ENCODE measurements at places on chromosomes 4 and X.

DNA sequence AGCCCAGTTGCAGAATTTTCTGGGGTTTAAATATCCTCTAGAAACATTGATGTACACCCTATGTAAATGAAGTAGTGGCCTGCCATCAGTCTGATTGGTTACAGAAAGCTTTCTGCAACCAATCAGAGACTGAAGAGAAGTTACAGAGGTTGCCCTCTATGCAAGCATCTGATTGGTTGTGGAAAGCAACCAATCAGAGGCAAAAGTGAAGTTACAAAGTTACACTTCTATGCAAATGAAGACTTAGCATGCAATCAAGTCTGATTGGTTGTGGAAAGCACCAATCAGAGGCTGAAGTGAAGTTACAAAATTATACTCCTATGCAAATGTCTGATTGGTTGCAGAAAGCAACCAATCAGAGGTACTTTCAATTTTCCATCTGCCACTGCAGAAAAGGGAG is 51.9 kb upstream of the USP9X start:
- no peak for DNase-seq

- DNase-seq, result no peak
These were observed 240.2 kb upstream of the ADAMTS3 start for GRCh38 chr4:72809208-72809607.

GRCh38 chr4:38856046-38856445 is 571 bp downstream of the TLR6 start:
- no peak for DNase-seq

- peak; percentile 76 for DNase-seq
These were observed 60.1 kb downstream of the SH2D1A start for GRCh38 chrX:124406294-124407014.

DNA sequence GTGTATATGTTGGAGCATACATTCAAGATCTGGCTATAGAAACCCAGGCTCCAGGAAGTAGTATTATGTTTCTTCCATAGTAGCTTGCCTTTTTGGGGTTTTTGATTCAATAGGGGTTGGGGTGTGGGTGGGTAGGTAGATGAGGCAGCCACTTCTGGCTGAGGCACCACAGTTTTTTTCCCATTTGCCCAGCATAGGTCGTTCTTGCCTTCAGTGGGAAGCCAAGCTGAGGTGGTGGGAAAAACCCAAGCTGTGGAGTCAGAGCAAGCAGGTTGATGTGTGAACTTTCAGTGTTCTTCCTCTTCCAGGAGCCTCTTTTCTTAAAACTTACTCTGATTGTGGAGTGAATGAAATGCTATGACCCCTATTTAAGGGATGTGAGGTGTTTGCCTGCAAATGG is 67.0 kb upstream of the RPS6KA3 start:
- DNase-seq, result peak; percentile 7

DNA sequence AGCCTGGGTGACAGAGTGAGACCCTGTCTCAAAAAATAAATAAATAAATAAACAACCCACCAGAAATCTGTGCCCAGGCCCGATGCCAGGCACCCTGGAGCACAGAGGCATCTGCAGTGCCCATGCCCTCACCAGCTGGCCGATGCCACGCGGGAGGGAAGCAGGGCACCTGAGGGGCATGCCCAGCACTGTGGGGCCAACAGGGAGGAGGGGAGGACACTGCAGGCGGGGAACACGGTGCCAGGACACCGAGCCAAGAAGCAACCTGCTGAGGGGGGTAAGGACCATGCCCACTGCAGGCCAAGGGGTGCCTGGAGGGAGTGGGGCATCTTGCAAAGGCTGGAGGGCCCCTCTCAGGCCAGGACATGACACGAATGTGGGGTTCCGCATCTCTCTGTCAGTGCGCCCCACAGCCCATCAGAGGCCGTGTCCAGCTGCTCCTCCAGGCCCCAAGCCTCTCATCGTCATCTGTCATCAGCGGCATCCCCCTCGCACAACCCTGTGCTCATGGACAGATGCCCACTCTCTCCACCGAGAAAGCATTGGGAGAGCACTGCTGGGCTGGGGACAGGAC is 13.3 kb upstream of the DUSP9 start:
- no peak for DNase-seq

GRCh38 chr4:108361886-108362285 is 193.2 kb upstream of the LEF1 start:
- DNase-seq, result no peak

DNA sequence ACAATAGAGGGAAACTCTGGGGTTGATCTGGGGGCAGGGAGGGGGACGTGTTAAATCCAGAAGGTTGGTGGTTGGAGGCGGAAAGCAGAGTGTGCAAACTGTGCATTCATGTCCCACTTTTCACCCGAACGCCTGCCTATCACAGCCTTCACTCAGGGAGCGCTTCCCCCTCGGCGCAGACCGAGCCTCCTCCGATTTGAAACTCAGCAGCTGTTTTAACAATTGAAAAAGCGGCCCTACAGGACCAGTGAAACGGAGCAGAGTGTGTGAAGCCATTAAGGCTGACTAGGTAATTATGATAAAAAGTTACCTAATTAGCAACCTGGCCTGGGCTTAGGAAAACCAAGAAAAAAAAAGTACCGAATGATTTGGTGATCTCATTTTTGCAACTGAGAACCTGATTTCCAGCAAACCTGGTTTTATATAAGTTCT is 685 bp upstream of the NDNF start:
- DNase-seq, result no peak

- DNase-seq, result no peak
These were observed 2.8 kb upstream of the SOD3 start for GRCh38 chr4:24792552-24792951.

DNA sequence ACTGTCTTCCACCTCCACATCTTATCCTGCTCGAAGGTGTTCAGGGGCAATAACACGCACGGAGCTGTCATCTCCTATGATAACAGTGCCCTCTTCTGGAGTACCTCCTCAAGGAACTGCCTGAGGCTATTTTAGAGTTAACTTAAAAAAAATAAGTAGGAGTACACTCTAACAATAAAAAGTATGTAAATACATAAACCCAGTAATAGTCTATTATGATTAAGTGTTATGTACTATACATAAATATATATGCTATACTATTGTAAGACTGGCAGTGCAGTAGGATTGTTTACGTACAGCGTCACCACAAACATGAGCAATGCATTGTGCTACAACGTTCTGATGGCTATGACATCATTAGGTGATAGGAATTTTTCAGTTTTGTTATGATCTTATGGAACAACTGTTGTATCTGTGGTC is 34.5 kb upstream of the TLR2 start:
- peak; percentile 12 for DNase-seq

GRCh38 chr4:159735281-159736207 is 632.7 kb downstream of the RAPGEF2 start:
- no peak for DNase-seq

GRCh38 chr4:64670647-64671046 is 261.4 kb upstream of the TECRL start:
- no peak for DNase-seq

- no peak for DNase-seq
These were observed 64.7 kb downstream of the DHX15 start for GRCh38 chr4:24519649-24520048.

DNA sequence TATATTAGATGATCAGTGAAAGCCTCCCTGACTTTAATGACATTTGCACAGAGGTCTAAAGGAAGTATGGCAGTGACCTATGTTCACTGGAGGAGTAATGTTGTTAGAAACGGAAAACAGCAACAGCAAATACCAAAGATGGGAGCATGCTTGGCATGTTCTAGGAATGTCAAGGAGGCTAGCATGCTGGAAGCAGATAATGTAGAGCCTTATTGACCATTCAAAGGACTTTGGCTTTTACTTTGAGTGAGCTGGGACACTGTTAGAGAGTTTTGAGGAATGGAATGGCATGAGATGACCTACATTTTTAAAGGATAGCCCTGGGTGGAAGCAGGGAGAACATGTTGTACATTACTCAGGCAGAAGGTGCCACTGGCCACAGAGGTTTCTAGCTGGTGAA is 6.0 kb downstream of the RPA4 start:
- no peak for DNase-seq

- peak; percentile 60 for DNase-seq
These were observed 3.0 kb upstream of the ATP1B4 start for GRCh38 chrX:120358737-120359456.

DNA sequence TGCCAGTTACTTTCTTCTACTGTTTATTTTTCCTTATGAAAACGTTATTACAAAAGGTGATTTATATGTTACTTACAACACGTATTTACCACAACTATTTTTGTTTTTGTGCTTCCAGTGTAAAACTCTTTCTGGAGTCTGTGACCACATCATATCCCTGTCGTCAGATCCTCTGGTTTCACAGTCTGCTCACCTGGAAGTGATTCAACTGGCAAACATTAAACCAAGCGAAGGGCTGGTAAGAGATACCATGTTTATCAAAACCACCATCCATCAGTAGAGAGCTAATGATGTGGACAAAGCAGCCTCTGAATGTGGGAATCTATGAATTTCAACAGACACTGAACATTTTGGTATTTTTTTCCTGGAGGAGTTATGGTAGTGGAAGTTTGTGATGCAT is 116.1 kb downstream of the CNKSR2 start:
- DNase-seq, result no peak

GRCh38 chrX:79336869-79337815 is 30.0 kb downstream of the ITM2A start:
- no peak for DNase-seq

DNA sequence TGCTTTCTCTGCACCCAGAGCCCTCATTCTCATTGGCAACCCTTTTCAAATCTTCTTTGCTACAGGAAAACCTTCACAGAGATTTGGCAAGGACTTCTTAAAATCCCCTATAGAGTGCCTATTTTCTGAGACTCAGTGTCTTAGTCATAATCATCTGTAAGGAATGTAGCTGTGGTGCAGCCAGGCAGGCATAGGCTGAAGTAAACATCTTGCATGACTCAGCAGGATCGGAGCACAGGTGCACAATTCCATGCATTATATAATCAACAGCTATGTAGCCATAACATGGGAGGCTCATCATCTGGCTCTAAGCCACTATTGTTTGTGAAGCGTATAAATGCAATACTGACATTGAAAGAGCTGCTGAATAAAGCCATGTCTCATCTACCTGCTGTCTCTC is 368.8 kb downstream of the MAGEE1 start:
- DNase-seq, result no peak

- no peak for DNase-seq
These were observed 119.5 kb downstream of the GLRA3 start for GRCh38 chr4:174709526-174709925.

Data from stimulated activated CD4-positive, alpha-beta T cell treated with anti-CD3 and anti-CD28 coated beads, Interleukin-1b, Interleukin-23, amount 100 ng/mL, for 48 hours (primary cell).